ENCODE measurements at places on chromosomes 7 and 10.
A peak's percentile ranks its signal among the peaks of the same experiment; 100 is the strongest.

GRCh38 chr7:132488634-132489302 lies 87.5 kb downstream of the PLXNA4 start:
- no peak for DNase-seq

DNA sequence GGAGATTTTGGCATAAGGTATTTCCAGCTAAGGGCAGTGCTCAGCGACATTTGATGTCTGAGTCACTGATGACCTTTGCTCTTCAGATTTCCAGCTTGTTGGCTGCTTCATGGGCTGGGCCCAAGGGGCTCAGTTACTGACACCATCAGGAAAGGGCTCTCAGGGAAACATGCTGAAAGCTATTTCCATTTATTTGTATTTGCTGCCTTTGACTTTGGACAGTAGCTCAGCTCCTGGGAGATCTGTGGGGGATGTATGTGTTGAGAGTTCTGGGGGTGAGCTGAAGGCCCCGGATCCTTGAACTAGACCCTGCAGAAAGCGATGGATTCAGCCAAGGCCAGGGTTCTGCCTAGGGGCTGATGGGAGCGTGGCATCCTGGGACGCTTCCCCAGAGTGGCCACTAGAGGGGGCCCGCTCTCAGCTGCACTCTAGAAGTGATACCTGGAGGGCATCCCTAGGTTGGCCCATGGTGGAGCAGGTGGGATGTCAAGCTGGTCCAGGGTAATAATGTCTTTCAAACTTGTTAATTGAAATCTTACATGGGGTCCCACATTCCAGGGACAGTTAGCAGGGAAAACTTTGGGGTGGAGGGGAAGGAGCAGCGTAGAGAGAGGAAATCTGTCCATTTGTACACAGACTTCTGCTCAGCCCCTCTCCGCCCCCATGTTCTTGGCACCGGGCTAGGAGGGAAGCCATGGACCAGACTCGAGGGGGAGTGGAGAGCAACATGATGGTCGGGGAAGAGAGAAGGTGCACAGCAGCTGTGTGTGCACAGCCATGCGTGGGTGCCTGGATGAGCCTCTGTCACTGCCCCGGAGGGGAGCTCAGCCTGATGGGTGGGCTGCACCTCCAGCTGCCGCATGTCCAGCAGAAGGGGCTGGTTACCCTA lies 3.0 kb upstream of the BTBD16 start:
- peak; percentile 77 for DNase-seq

GRCh38 chr7:108322046-108322445 lies 134.2 kb downstream of the NRCAM start:
- DNase-seq: no peak

- no peak for DNase-seq
Measured at GRCh38 chr7:151571471-151571870, 51.8 kb upstream of the RHEB start.

DNA sequence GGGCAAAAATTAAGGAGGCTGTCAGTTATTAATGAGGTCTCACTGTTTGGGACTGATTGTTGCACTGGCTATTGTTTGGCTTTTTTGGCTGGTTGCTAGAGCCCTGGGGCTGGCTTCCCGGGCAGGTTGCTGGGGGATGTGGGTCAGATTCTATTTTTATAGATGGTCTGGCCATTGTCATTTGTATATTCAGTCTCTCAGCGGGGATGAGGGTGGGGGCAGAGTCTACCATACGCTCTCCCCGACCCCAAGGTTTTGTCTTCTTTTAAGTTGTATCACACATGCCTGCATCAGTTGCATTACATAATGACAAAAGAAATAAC lies 84.3 kb upstream of the GRB10 start:
- no peak for DNase-seq

GRCh38 chr10:81157681-81158080 lies 620.0 kb downstream of the SH2D4B start:
- no peak for DNase-seq

- no peak for DNase-seq
Measured at GRCh38 chr7:137001478-137001877, 133.0 kb downstream of the CHRM2 start.

DNA sequence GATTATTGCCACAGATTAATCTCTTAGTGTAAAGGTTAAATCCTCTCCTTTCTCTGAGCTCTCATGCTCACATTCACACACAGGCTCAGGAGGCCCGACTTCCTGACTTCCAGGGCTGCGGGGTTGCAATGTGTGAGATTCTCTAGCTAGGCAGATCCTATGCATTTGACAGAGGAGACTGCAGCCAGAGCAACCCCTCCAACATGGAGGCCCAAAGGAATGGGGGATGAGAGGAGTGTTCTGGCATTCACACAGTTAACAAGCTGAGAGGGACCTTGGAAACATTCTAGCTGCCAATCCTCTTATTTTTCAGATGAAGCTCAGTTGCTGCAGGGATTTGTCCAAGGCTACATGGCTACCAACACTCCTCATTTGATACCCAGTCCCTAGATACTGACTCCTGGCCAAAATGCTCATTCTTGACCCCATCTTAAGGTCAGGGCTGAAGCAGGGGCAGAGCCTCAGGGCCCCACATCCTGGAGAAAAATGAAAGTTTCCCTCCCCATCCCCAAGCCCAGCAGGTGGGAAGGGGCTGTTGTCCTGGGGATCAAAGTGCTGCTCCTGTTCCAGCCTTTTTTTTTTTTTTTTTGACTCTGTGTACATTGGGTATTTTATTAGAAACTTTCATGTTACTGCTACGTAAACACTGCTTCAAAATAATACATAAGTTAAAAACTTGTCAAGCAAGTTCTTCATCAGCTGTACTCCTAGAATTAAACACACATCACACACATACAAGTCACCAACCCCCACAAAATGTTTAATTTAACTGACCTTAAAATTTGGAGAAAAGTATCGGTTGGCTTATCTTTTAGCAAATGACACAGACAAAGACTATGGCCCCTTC lies 325.6 kb downstream of the PLXNA4 start:
- DNase-seq: no peak

GRCh38 chr10:13110908-13111307 lies 10.9 kb downstream of the OPTN start:
- DNase-seq: no peak

DNA sequence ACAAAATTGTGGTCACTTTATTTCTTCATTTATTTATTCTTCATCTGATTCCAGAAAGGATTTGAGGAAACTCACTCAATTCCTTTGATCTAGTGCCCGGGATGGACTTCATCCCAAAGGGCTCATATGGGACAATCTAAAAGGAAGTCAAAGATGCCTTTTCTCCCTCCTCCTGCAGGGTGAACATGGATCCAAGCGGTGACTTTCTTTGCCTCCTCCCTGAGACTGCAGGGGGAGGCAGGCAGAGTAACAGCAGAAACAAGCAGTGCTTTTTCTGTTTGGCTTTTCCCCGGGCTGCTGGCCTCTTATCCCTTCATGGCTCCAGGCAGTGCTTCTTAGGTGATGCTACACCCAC lies 10.0 kb upstream of the DNMBP start:
- DNase-seq: no peak
